ENCODE measurements at places on chromosomes 13 and 19.

GRCh38 chr13:53494406-53494805, 465.8 kb downstream of the OLFM4 start:
- no peak for DNase-seq

DNA sequence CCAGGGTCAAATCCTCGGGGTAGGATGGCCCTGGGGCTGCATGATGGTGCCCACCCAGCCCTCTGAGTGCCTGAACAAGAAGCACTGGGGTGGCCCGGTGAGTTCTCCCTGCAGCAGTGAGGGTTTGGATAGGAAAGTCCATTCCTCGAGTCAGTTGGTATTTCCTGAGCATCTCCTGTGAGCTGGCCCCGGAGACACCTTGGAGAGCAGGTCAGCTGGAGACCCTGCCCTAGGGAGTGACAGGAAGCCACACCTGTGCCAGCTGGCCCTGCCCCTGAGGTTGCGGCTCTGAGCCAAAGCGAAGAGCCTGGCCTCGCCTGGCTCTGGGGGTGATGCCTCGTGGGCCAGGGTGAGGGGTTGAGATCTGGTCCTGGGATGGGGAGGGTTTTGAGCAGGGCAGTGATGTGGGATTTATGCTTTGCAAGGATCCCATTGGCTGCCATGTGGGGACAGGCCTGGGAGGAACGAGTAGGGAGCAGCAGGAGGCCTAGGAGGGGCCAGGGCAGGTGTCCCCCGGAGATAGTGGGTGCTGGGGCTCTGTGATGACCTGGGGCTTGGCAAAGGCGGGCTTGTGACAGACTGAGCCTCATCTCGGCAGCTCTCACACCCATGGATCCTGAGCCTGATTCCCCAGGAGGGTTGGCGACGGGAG, 16.0 kb downstream of the CRTC1 start:
- no peak for DNase-seq

- no peak for DNase-seq
These were observed 27.6 kb downstream of the ERICH6B start for GRCh38 chr13:45587897-45588296.

- DNase-seq, result no peak
These were observed 631.8 kb upstream of the SLC10A2 start for GRCh38 chr13:103698000-103698399.

- DNase-seq, result no peak
These were observed 277.7 kb upstream of the ZNF507 start for GRCh38 chr19:32067685-32068084.

DNA sequence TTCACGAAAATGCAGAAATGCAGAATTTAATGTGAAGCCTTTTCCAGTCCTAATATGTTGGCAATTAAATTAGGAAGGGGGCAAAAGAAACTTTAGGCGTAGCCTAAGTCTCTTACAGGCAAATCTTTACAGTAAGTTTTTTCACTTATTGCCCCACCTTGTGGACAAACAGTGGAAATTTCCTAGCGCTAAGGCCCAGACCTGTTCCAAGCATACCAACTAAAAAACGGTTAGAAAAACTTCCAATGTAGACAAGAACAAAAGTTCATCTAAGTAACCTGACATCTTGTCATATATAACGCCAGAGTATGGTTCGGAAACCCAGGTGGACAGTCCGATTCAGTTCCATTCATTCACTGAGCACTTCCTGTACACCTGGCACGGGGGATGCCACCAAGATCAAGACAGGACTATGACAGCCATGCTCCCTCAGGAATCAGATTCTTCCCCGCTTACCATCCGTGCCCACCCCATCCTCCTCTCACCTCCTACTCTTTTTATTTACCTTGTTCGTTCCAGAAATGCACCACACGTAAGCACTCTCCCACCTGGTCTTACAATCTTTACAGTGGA, 4.9 kb downstream of the ZAR1L start:
- DNase-seq, result peak; percentile 68

GRCh38 chr13:113545455-113545930, 39.1 kb upstream of the TFDP1 start:
- no peak for DNase-seq

DNA sequence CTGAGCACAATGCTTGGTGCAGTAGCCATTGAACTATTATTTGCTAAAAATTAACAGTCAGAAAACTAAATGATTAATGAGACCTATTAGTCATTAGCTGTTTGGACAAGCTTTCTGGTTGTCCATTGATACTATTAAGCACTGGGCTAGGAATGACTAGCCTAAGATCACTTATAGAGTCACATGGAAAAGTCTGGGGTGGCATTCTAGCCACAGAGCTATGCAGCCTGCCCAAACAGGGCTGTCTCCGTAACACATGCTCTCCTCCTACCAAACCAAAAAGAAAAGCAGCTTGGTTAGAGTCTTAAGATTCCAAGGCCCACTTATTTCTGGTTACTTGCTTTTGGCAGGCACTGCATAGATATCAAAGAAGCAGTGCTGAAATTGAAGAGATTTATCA, 193.5 kb upstream of the NBEA start:
- no peak for DNase-seq

DNA sequence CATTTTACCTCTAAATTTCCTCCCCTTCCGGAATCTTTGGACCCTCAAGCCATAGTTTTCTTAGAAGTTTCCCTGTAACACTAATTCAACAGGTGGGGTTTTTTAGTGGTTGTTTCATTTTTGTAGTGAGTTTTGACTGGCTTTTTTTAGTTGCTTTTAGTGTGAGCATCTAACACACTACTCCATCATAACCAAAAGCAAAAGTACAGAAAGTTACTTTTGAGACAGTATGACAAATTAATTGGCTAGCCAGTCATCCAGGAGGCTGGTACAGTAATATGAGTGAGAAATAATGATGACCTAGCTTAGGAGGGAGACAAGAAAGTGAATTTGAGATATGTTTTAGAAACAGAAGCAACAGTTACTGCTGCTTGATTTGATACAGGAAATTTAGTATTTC, 71.5 kb downstream of the DNAJC15 start:
- no peak for DNase-seq

GRCh38 chr19:16258440-16258903, 60.8 kb downstream of the AP1M1 start:
- peak; percentile 60 for DNase-seq

DNA sequence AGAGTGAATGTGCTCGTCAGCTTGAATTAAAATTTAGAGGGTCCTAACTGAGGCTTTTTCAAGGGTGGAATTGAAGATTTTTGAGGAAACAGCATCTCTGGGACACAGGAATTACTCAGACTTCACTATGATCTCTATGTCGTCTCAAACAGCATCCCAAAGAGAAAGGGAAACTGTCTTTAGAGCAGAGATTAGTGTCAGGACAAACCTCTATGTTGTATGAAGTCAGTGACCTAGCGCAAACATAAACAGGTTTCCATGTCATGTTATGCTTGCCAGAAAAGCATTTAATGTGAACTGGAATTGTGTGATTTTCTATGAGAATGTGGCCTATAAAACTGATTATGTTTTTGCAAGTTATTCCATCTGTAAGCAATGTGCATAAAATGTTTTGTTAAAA, 573.7 kb downstream of the GPC6 start:
- no peak for DNase-seq

- DNase-seq, result no peak
These were observed 890.9 kb downstream of the PCDH9 start for GRCh38 chr13:66339214-66339613.

- no peak for DNase-seq
These were observed 254.6 kb downstream of the COG6 start for GRCh38 chr13:39910041-39910440.

- DNase-seq, result no peak
These were observed 103.9 kb downstream of the ZIC5 start for GRCh38 chr13:99867535-99868257.

DNA sequence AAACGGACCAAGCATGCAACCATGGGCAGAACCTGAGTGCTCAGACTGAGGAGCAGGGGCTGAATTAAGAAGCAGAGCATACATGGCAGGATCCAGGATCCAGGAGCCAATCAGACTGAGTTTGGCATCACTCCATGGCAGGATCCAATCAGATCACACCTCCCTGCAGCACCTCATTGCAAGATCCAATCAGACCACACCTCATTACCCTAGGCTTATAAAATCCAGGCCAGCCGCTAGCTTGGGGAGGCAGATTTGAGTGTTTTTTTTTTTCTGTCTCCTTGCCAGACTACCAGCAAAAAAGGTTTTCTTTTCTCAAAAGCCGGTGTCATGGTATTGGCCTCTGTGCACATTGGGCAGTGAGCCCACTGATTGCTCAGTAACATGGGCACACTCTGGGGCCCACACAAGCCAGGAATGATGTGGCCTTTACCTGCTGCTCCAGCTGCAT, 127.9 kb upstream of the GJB6 start:
- DNase-seq, result no peak

GRCh38 chr19:46713781-46714443, 3.0 kb downstream of the PRKD2 start:
- DNase-seq, result peak; percentile 66

GRCh38 chr13:26977541-26977940, 194.1 kb downstream of the USP12 start:
- peak; percentile 8 for DNase-seq

- no peak for DNase-seq
These were observed 855.4 kb upstream of the SLITRK1 start for GRCh38 chr13:84737661-84738060.

DNA sequence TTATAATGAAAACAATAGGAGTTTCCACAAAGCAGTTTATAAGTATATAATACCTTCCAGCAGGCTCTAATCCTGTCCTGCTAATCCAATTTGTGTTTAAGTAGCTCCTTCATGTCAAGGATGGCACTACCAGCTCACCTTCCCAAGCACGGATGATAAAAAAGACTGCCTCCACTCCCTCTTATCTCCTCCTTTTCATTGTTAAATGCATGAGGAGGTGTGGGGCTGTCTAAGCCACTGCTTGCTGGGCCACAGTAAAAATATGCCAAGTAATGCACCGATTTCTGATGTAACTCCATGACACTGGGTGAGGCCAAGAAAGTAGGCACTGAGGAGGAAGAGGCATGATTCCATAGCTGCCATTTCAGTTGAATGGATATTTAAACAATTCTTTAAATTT, 193.1 kb downstream of the ZIC5 start:
- DNase-seq, result no peak

GRCh38 chr19:16590876-16591802, 18.9 kb upstream of the SLC35E1 start:
- DNase-seq, result no peak

DNA sequence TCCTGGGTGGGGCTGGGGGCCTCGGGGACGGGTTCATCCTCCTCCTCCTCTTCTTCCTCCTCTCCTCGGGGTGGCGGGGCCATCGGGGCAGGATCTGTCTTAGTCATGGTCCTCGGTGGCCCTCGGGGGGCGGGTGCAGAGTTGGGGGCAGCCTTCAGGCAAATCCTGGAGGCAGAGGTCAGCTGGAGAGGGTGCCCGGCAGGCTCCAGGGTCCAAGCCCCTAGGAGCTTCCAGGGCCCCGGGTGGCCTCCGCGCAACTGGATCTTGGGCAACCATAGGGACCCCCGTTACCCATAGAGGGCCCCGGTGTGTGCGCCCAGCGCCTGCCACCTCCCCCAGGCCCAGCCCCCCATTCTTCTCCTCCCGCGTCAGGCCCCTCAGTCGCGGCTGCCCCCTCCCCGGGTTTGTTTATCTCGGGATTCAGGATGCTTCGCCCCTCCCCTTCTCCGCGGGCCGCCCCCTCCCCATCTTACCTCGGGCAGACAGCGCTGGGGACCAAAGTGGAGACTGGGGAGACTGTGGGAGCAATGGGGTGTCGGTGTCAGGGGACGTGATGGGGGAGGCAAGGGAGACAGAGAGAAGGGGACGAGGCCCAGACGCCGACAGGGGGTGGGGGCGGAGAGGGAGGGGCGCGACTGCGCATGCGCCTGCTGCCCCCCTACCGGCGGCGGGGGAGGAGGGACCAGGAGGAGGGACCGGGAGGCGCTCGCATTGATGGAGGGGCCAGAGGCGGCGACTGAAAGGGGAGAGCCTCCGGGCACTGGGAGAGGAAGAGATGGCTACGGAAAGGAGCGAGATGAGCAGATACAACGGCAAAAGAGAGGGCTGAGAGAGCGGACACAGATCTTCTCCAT, at the start of gene CLIP3:
Gene CLIP3 (minus strand): TSS at position 623 of the 854 bp plus-strand sequence. CDS start 516 bp downstream, at position 107.
- no peak for DNase-seq

DNA sequence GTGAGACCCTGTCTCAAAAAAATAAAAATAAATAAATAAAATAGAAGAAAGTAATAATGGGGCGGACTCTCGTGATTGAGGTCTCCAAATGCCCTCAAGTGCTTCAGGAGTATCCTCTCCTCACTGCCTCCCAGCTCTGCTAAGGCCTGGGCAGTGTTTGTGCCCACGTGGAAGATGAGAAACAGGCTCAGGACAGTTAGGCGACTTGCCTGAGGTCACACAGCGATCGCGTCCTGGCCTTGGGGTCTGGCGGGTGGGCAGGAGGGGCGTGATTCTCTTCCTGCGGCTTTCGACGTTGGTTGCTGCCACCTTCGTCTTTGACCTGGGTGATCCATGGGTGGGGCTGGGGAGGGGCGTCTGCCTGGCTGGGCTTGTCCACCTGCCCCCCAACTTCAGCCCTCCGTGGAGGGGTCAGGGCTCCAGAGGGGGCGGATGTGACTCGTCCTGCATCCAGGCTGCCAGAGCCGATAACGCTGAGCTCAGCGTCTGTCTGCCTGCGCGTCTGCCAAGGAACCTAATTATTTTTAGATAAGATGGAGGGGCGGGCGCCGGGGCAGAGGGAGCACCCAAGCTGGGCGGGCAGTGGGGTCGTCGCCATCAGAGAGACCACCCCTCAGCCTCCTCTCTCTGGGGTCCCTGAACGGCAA, 56.9 kb downstream of the NFIC start:
- DNase-seq, result no peak

DNA sequence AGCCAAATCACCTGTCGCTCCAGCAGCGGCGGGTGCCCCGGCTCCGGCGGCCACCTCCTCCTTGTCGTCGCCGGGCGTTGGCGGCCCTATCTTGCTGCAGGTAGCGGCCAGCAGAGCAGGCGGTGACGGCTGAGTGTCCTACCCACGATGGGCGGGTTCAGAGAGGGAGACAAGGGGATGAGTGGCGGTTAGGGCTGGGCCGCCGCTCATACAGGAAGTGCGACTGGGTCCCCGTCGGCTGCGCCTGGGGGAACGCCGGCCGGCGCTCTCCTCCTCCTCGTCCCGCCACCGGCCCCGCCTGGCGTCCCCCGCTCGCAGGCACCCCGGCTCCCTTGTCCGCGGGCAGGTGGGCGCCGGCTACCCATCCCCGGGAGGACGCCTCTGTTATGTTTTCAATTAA, 1692.0 kb downstream of the SLITRK5 start:
- DNase-seq, result no peak

Measured in GF-D8 (cell line).